ENCODE measurements at places on chromosomes 4 and X.
A peak's percentile ranks its signal among the peaks of the same experiment; 100 is the strongest.

DNA sequence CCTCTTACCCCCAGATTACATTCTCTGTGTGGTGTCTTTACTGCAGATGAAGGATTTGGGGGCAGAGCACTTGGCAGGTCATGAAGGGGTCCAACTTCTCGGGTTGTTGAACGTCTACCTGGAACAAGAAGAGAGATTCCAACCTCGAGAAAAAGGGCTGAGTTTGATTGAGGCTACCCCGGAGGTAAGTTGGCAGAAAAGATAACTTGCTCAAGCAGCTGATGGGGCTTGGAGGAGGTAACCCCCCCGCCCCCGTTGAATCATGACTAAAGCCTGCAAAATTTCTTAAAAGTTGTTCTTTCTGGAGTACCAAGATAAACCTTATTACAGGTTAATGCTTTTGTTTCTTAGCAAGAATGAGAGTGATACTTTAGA, 1.5 kb downstream of the CCNG2 start:
- no peak for DNase-seq

GRCh38 chr4:85864259-85865205, 389.6 kb downstream of the ARHGAP24 start:
- no peak for DNase-seq

GRCh38 chr4:101163936-101164335, 183.4 kb downstream of the PPP3CA start:
- no peak for DNase-seq

- no peak for DNase-seq
Observed at GRCh38 chr4:67660418-67660817, 40.5 kb downstream of the UBA6 start.

DNA sequence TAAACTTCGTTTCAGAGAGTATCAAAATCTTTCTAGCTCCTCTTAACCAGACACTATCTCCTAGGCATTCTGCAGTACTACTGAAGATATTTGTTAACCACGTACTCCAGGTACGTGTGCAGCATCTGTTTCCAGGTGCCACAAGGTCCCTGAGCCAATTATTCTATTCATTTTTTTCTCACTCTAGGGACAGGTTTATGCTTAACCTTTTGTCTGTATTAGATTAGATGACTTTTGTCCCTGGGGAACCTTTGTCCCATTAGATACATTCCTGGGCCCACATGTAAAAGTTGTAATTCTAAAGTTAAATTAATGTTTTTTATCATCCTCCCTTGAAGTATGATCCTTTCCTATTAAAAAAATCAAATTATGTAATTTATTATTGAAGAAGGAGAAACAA, 16.5 kb downstream of the ELOVL6 start:
- no peak for DNase-seq

DNA sequence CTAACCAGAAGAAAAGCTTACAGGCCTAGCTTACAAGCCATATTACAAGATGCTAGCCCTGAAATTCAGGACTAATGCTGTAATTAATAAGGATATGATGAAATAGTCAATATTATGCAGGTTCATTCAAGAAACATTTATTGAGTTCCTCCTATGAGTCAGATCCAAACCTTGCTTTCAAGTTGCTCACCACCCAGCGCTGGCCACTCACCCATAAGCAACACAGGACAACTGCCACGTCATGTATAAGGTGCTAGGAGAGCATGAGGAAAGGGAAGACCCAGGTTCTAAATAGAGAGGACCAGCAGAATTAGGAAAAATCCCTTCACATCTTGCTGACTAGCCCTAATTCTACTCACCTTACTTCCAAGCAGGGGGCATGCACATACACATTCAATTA, 23.3 kb downstream of the MAML3 start:
- DNase-seq, result no peak

DNA sequence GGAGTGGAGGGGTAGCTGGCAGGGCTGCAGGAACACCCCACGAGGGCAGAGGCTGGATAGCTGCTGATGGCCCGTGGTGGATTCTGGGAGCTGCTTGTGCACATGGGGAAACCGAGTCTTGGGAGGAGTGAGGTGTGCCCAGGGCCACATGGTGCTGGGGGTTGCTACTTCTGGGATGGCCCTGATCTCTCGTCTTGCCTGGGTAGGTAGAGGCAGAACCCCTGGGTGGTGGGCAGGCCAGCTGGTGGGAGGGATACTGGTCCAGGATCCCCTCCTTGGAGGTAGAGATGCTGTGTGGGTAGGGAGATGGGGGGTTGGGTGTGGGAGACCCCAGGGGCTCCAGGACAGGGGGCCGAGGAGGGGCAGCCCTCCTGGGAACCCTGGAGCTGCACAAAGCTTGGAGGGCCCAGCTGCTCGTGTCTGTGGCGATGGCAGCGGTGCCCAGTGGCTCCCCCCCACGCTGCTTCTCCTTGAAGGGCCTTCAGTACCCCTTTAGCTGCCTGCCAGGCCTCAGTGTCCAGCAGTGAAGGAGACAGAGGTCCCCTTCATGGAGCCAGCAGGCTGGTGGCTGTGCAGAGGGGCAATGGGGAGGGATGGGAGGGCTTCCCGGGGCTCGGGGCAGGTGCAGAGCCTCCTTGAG, 3.2 kb downstream of the NAT8L start:
- no peak for DNase-seq

DNA sequence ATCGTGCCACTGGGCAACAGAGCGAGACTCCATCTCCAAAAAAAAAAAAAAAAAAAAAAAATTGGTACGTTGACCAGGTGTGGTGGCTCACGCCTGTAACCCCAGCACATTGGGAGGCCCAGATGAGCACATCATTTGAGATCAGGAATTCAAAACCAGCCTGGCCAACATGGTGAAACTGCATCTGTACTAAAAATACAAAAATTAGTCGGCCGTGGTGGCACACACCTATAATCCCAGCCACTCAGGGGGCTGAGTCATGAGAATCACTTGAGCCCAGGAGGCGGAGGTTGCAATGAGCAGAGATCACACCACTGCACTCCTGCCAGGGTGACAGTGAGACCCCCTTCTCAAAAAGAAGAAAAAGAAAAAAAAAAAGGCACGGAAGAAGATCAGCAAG, 24.5 kb downstream of the RBMX start:
- DNase-seq, result no peak

DNA sequence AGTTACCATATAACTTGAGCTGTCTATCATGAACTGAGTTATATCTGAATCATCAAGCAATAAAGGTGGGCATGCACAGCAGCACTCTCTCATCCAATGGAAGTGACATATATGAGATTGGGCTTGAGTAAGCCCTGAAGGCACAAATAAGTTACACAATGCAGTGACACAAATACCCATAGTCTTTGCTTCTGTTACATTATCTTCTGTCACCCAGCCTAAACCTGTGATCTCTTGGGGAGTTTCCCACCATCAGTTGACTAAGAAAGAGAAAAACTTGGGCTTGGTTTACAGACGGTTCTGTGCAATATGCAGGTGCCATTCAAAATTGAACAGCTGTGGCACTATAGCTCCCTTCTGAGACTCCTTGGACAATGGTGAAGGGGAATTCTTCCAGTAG, 138.8 kb upstream of the IL15 start:
- DNase-seq, result no peak

- no peak for DNase-seq
Observed at GRCh38 chr4:113572620-113573019, 188.9 kb downstream of the CAMK2D start.

GRCh38 chr4:153890761-153891160, 101.9 kb upstream of the SFRP2 start:
- no peak for DNase-seq

DNA sequence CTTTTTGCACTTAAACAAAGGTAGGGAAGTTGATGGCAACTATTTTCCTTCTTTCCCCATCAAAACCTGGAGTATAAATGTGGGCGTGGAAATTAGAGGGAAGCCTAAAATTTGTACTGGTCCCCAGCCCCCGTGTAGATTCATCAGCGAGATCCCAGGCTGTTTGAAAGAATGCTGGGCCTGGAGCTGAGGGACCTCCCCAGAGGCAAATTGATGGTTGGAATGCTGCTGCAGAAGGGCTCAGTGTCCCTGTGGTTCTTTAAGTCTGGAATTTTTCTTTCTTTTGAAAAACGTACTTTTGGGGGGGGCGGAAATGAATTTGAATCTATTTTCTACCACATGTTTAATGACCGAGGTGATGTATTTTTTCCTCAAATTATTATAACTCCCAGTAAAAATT, 197.2 kb downstream of the CBR4 start:
- DNase-seq, result no peak

GRCh38 chr4:16235209-16235608, 8.9 kb upstream of the TAPT1 start:
- DNase-seq, result no peak

GRCh38 chr4:101227715-101228114, 119.6 kb downstream of the PPP3CA start:
- no peak for DNase-seq

DNA sequence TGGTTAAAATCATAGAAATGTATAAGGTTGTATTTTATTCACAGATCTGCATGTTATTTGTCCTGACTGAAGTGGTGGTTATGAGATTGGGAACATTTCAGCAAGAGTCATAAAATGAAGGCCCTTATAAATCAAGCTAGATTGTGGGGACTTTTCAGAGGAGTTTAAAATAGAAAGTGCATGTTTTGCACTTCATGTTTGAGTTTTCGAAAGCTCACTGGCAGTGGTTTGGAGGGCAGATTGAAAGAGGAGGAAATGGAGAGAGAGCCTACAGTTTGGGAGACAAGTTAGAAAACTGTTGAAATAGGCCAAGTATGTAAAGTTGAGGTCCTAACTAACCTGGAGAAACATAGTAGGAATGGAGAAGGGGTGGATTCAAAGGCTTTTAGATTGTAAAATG, 124.9 kb downstream of the KDM6A start:
- no peak for DNase-seq

GRCh38 chr4:152000518-152000917, 239.7 kb upstream of the GATB start:
- no peak for DNase-seq

DNA sequence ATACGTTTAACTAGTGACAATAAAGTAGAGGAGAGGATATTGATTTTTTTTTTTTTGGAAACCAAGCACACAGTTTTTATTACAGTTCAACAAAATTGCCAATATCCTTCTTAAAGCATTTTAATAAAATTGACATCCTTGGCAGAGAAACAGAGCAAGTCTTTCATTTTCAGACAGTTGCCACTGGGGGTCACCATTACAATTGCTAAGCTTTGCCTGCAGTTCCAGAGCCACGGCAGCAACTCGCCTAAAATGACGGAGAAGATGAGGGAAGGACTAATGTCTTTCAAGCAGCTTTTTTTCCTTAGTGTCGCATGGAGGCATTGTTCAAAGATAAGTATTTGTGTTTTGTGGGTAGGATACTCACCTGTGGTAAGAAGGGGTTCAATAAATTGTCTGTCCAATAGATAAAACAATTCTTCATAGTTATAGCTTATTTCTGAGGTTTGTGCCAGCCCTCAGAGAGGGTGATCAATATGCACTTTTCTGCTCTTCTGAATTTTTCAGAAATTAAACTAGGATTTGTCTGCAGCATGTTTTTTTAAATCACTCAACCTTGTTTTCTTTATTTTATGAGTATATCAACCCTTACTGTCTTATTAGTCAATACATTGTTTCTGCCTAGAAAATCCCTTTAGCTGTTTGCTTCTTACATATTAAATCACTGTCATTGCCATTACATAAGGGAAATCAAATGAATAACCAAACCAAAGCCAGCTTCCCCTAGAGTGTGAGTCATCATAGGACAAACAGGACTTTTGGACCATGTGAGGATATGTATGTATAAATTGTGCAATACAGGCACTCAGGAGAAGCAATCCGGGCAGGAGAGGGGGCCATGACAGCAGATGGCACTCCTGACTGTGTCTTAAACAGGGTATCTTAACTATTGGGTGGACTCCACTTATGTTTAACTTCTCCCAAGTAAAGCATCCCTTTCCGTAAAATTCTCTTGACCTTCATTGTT, 508.1 kb upstream of the ARX start:
- peak; percentile 47 for DNase-seq

GRCh38 chr4:144176476-144176875, 36.0 kb upstream of the GYPA start:
- DNase-seq, result no peak

- DNase-seq, result no peak
Observed at GRCh38 chr4:184416913-184417734, 57.2 kb downstream of the IRF2 start.

- DNase-seq, result no peak
Observed at GRCh38 chrX:82038793-82039192, 836.9 kb downstream of the SH3BGRL start.

DNA sequence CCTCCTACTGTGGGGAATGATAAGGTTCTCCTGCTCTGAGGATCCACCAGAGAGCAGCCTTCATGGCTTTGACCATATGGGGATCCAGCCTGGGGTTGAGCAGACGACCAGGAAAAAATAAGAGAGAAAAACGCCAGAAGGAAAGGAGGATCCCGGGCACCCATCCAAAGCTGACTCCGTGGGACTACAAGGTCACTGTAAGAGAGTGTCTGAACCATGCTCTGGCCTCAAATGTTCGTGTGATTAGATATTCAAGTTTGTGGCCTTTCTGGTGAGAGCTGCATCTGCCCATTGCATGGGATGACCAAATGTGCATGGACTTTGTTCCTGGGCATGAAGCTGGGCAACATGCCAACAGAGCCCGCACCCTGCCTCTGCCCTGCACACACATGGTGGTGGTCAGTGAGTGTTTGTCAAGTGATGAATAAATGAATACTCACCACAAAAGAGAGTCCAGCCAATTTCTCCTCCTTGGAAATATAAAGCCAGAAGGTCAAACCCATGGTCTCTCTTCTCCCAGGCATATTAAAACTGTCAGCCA, 346.0 kb upstream of the GATB start:
- no peak for DNase-seq

GRCh38 chr4:173121076-173121561, 47.5 kb upstream of the GALNT7 start:
- DNase-seq, result no peak

DNA sequence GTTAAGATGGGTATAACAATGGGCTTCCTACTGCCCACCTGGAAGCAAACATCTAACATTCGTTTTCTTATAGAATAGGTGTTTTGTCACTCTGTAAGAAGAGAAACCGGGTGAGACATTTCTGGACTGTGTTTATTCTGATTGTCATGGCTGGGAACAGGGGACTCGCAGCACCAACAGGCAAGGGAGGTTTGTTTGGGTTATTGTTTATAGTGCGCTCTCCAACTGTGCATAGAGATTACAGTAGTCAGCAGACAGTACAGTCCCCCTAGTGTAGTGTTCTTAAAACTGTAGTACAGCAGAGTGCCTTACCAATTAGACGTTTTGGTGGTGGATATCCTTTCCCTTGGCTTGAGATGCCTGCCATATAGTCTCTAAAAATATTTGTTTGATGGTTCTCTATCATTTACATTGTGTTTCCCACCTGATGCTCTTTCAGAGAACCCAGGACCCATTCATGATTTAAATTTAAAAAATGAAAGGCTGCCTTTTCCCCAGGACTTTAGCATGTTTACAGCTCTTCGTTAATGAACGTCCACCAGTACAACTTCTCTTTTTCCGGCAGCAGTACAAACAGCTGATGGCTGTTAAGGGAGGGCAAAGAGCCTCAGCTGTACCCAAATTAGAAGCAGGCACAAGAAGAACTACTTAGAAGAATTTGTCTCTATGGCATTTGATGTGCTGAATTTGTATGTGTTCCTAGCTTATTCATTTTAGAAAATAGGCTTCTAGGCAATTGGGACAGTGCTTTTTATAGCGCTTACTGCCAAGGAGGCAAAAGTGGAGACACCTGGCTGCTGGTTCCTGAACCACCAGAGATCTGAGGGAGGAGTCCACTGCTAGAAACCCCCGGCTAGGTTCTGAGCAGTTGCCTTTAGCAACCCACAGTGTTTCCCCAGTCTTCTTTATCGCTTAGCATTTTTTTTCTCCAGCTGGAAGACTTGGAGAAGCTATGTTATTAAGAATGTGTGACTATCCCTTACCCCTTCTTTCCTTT, 1.0 kb upstream of the RNF150 start:
- no peak for DNase-seq

GRCh38 chr4:95114521-95114920, 356.8 kb downstream of the BMPR1B start:
- DNase-seq, result no peak

All from NCI-H2081 treated with DMSO at 0.1 percent for 48 hours (cell line).